Gastrocnemius medialis (tissue), 4 donors: ENCODE measurements at places on chromosomes 4 and X. TPM values are rescaled to one million over a fixed set of nuclear protein-coding genes. Genes with fewer than 3 reads are reported as not detected.

DNA sequence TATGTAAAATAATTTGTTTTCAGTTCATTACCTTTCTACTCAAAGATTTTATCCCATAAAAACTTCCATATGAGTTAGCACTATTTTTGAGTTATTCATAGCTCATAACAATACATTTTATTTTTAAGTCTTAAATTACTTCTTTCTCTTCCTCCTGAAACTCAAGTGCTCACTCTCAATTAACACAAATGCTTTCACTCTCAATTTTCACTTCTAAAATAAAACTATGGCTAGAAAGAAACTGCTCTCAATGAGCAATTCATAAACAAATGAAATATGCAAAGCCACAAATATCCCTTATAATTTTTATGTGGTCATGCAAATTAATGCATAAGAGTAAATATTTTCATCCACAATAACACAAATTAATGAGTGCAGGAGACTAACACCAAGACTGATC is 38.8 kb downstream of the MAML3 start:
- H3K4me3 ChIP-seq, result no peak overlapping the region
- no peaks in the 10 kb centered on the region for H3K4me1 ChIP-seq
- H3K27me3 ChIP-seq, result no peaks in the 10 kb centered on the region
- H3K36me3 ChIP-seq, result no peaks in the 10 kb centered on the region
- no peak for DNase-seq
- no peak overlapping the region for H3K27ac ChIP-seq

GRCh38 chr4:112213091-112213490 is 18.5 kb upstream of the AP1AR start:
- H3K27me3 ChIP-seq, result no peaks in the 10 kb centered on the region
- no peaks in the 10 kb centered on the region for H3K36me3 ChIP-seq
- no peak overlapping the region for H3K27ac ChIP-seq

- DNase-seq, result peak; percentile 76
- peak overlapping the region; percentile 94 for H3K27ac ChIP-seq
- no peaks in the 10 kb centered on the region for H3K36me3 ChIP-seq
- H3K4me1 ChIP-seq, result peaks cover 13% of the 10 kb centered on the region
Measured at GRCh38 chr4:22515145-22515887, 550 bp downstream of the ADGRA3 start.

- no peaks in the 10 kb centered on the region for H3K36me3 ChIP-seq
- peaks cover 3% of the 10 kb centered on the region for H3K4me1 ChIP-seq
- H3K27ac ChIP-seq, result no peak overlapping the region
- DNase-seq, result no peak
Measured at GRCh38 chr4:172995704-172996103, 172.9 kb upstream of the GALNT7 start.

DNA sequence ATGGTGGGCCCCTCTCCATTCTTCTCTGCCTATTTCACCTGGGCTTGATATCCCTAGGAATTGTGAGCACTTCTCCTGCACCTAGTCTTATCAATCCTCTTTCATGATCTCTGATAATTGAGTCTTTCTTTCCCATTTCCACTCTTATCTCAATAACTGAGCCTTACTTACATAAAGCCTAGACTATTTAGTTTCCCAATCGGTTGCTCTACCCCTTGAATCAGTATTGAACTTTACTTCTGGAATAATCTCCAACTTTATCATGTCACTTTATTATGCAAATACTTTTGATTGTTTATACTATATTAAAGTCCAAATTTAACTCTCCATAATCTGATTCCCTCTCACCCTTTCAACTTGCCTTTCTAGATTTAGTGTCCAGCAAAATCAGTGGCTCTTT is 222.7 kb downstream of the SPRY1 start:
- H3K36me3 ChIP-seq, result no peaks in the 10 kb centered on the region
- H3K27ac ChIP-seq, result no peak overlapping the region
- H3K27me3 ChIP-seq, result no peaks in the 10 kb centered on the region
- H3K4me3 ChIP-seq, result no peak overlapping the region
- DNase-seq, result no peak

The ADAM29 gene
- total RNA-seq, result not detected

DNA sequence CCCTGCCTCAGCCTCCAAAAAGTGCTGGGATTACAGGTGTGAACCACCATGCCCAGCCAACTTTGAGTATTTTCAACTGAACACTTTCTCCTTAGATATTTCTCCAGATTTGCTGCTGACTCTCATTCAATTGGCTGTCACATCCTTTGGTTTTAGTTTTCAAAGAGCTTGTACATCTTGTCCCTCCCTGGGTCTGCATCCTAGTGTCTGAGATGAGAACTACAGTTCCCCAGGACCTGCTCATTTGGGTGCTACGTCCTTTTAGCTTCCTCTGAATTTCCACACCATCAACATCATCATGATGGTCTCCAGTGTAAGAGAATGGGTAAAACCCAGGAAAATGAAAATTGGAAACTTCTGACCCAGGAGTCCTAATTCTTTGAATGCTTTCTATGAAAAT is 312.9 kb downstream of the NLGN4X start:
- H3K36me3 ChIP-seq, result no peaks in the 10 kb centered on the region
- no peak for DNase-seq
- H3K27me3 ChIP-seq, result no peaks in the 10 kb centered on the region
- H3K27ac ChIP-seq, result no peak overlapping the region

DNA sequence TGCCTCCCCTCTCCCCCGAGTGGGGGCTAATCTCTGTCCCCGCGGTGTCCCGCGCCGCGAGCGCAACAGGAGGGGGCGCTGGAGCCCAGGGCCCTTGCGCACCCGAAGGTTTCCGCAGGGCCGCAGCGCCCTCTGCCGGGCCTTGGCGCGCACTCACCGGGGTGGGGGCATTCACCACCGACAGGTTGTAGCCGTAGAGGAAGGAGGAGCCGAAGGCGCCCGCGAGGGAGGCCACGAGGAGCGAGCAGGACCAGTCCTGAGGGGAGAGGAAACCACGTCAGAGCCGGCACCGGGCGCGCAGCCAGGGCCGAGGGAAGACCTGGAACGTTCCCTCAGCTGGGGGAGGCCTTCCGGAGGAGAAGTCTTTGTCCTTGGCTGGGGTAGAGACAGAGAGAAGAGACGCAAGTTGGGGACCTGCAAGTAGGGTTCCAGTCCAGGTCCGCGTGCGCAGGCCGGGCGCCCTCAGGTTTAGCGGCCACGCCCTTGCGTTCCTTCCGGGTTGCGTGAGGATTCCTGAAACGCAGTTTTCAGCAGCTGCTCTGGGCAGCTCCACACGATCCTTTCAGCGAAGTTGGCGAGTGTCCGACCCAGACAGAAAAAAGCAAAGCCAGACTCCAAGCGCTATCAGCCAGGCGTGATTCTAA is 2.4 kb downstream of the SLC2A9 start:
- peaks cover 34% of the 10 kb centered on the region for H3K4me1 ChIP-seq
- H3K27me3 ChIP-seq, result no peaks in the 10 kb centered on the region
- no peaks in the 10 kb centered on the region for H3K36me3 ChIP-seq
- H3K4me3 ChIP-seq, result peak overlapping the region; percentile 49
- peak overlapping the region; percentile 91 for H3K27ac ChIP-seq

GRCh38 chr4:26566133-26566532 is 17.8 kb upstream of the TBC1D19 start:
- no peaks in the 10 kb centered on the region for H3K36me3 ChIP-seq
- no peak overlapping the region for H3K27ac ChIP-seq
- H3K4me3 ChIP-seq, result no peak overlapping the region
- no peaks in the 10 kb centered on the region for H3K27me3 ChIP-seq
- DNase-seq, result no peak
- H3K4me1 ChIP-seq, result no peaks in the 10 kb centered on the region
